Activated CD8-positive, alpha-beta memory T cell treated with anti-CD3 and anti-CD28 coated beads for 4 hours (primary cell): ENCODE measurements at places on chromosomes 4 and X.

- DNase-seq = no peak
These were observed 87.0 kb downstream of the EFNB1 start for GRCh38 chrX:68915778-68916177.

GRCh38 chr4:143185253-143186107 is 763 bp downstream of the USP38 start:
- no peak for DNase-seq

DNA sequence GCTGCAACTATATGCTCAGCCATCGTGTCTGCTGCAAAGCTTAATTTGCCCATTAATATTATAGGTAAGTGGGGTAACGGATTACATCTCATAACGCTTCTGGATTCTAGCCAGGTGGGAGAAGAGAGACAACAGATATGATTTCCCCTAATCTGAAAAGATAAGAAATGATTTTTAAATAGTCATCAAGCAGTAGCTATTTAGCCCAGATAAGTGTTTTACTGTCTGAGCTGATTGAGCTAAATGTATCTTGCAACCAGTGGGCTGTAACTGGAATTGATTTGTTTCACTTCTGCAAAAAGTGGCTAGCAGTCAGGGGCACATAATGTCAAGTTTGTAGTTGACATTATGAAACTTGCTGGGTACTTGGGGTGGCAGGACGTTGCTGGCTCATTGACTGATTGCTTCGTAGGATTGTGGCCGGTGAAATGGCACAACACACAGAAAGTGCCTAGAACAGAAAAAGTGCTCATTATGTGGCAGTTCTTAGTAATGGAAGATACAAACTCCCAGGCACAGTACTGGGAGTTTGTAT is 18.5 kb downstream of the LAP3 start:
- no peak for DNase-seq

DNA sequence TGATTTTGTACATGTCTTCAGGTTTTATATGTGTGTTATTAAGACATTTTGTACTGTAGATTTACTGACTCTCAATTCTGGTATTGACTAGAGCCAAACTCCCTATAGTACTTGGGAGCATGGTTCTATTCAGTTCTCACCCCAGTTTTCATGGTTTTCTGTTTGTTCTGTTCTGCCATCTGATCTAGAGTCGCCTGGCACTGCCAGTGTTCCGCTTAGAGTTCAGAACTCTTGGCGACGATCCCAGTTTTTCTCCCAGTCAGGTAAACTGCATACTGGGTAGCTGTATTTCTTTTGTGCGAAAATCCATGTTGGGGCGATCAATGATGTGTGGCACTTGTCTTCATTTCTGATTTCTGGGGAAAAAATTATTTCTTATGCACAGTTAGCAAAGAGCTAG is 78.0 kb downstream of the PHOX2B start:
- no peak for DNase-seq

GRCh38 chrX:64850371-64851082 is 125.7 kb downstream of the ZC4H2 start:
- no peak for DNase-seq

DNA sequence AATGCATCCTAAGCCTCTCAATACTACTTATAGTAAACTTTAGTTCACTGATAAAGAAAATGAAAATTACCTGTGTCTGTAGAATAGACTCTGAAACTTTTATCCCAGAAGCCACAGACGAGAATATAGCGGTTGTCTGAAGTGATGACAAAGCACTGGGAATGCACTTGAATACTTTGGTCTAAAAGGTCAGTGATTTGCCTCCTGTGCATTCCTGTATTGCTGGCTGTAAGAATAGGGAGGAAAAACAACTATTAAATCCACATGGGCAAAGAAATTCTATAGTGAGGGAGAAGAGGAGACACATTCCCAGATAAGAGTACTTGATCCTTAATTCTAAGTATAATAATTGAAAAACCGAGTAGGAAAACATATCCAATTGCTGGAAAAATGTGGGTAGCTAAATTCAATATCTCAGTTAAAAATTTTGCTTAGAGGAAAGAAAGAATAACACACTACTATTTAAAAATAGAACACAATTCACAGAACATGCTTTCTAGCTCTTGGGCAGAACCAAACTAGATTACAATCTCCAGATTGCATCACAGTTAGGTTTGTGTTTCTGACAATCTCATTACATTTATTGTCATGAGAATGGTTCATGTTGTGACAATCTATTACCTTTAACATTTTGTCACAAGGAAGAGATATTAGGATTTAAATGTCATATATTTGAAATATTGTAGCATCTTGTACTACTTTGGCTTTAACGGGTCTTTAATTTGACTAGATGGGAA is 232.1 kb downstream of the DCLK2 start:
- DNase-seq = no peak

- no peak for DNase-seq
These were observed 83.7 kb downstream of the PCYT1B start for GRCh38 chrX:24563291-24564010.

GRCh38 chr4:47774079-47774478 is 63.8 kb downstream of the CORIN start:
- DNase-seq = no peak

DNA sequence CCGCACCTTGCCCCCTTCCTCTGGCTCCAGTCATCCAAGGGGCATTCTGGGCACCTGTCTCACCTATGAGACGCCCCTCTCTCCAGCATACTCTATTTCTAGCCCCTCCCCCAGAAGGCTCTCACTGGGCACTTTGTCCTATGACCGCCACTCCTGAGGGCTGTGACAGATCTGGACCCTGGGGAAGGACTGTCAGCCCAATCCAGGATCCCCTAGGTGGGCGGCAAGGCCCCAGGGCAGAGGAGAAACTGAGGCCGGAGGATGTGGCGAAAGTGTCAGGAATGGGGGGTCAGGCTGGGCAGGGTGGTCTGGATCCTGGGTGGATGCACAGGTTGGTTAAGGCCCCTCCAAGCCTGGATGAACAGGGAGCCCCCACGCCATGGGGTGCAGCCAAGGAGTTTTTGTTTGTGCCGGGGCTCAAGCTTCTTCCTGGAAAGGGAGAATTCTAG is 16.2 kb upstream of the NAT8L start:
- DNase-seq = no peak

GRCh38 chr4:25875281-25875745 is 12.5 kb upstream of the SEL1L3 start:
- no peak for DNase-seq
